CD4-positive, alpha-beta T cell treated with Interleukin-6 at 100 ng/mL for 8 hours (primary cell): ENCODE measurements at places on chromosomes 12 and 14.

- DNase-seq: no peak
Measured at GRCh38 chr12:4169959-4170358, 103.6 kb upstream of the CCND2 start.

DNA sequence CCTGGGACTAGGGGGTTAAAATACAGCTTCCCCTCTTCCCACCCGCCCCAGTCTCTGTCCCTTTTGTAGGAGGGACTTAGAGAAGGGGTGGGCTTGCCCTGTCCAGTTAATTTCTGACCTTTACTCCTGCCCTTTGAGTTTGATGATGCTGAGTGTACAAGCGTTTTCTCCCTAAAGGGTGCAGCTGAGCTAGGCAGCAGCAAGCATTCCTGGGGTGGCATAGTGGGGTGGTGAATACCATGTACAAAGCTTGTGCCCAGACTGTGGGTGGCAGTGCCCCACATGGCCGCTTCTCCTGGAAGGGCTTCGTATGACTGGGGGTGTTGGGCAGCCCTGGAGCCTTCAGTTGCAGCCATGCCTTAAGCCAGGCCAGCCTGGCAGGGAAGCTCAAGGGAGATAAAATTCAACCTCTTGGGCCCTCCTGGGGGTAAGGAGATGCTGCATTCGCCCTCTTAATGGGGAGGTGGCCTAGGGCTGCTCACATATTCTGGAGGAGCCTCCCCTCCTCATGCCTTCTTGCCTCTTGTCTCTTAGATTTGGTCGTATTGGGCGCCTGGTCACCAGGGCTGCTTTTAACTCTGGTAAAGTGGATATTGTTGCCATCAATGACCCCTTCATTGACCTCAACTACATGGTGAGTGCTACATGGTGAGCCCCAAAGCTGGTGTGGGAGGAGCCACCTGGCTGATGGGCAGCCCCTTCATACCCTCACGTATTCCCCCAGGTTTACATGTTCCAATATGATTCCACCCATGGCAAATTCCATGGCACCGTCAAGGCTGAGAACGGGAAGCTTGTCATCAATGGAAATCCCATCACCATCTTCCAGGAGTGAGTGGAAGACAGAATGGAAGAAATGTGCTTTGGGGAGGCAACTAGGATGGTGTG is 1.9 kb downstream of the GAPDH start:
- no peak for DNase-seq

- no peak for DNase-seq
Measured at GRCh38 chr14:94291159-94291905, 1.7 kb downstream of the SERPINA10 start.

- DNase-seq: no peak
Measured at GRCh38 chr12:117447665-117448366, 86.4 kb upstream of the NOS1 start.
